ENCODE measurements at places on chromosomes 16 and 17. TPM values are rescaled to one million over a fixed set of nuclear protein-coding genes. Genes with fewer than 3 reads are reported as not detected.

GRCh38 chr17:69227541-69227940, 1.1 kb downstream of the ABCA10 start:
- no peaks in the 10 kb centered on the region for H3K27me3 ChIP-seq
- H3K4me3 ChIP-seq, result no peak overlapping the region
- no peaks in the 10 kb centered on the region for H3K36me3 ChIP-seq
- no peak for DNase-seq
- H3K27ac ChIP-seq, result no peak overlapping the region

DNA sequence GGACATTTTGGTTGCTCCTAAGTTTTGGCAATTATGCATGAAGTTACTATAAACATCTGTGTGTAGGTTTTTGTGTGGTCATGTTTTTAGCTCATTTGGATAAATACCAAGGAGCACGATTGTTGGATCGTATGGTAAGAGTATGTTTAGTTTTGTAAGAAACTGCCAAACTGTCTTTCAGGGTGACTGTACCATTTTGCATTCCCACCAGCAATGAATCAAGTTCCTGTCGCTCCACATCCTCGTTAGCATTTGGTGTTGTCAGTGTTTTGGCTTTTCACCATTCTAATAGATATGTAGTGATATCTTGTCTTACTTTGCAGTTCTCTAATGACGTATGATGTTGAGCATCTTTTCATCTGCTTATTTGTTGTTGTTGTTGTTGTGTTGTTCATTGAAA, 20.2 kb downstream of the TENT4B start:
- H3K27me3 ChIP-seq, result no peaks in the 10 kb centered on the region
- no peak overlapping the region for H3K4me3 ChIP-seq
- no peaks in the 10 kb centered on the region for H3K36me3 ChIP-seq
- peaks cover 3% of the 10 kb centered on the region for H3K4me1 ChIP-seq

DNA sequence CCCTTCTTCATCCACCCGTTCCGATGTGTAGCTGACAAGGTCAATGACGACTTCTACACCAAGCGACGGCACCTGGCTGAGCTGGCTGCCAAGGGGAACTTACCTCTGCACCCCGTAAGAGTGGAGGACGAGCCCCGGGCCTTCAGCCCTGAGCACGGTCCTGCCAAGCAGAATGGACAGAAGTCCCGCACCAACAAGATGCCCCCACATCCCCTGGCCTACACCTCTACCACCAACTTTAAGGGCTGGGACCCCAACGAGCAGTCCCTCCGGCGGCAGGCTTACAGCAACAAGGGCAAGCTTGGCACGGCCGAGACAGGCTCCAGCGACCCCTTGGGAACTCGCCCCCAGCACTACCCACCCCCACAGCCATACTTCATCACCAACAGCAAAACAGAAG, 333.6 kb downstream of the SHISA9 start:
- H3K27me3 ChIP-seq, result no peaks in the 10 kb centered on the region
- H3K4me1 ChIP-seq, result no peaks in the 10 kb centered on the region
- DNase-seq, result no peak
- no peak overlapping the region for H3K27ac ChIP-seq
- no peaks in the 10 kb centered on the region for H3K36me3 ChIP-seq
- no peak overlapping the region for H3K4me3 ChIP-seq

DNA sequence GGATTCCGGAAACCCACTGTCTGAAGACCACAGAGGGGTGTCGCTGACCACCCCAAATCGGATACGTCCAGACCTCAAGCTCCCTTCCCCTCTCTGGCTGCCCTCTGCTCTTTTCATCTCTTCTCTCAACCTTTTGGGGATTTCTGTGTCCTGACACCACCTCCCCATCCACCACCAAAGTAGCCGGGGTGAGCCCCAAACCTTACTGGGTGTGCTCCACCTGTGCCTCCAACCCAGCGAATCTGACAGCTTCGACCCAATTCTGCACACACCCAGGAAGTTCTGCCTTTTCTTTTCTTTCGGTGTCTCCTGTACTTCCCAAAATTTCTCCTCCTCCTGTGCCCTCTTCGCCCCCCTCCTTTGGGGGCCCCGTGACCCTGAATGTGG, 534 bp downstream of the KCTD11 start:
- peak overlapping the region; percentile 94 for H3K27ac ChIP-seq
- DNase-seq, result no peak
- H3K4me3 ChIP-seq, result peak overlapping the region; percentile 95
- peaks cover 50% of the 10 kb centered on the region for H3K4me1 ChIP-seq
- H3K27me3 ChIP-seq, result no peaks in the 10 kb centered on the region

- H3K4me1 ChIP-seq, result no peaks in the 10 kb centered on the region
- H3K36me3 ChIP-seq, result no peaks in the 10 kb centered on the region
- H3K27me3 ChIP-seq, result no peaks in the 10 kb centered on the region
- no peak overlapping the region for H3K4me3 ChIP-seq
- no peak overlapping the region for H3K27ac ChIP-seq
These were observed 7.1 kb downstream of the TMEM114 start for GRCh38 chr16:8583199-8583598.

GRCh38 chr16:31537362-31538242, 9.9 kb downstream of the AHSP start:
- peak; percentile 54 for DNase-seq
- no peaks in the 10 kb centered on the region for H3K4me1 ChIP-seq
- H3K27me3 ChIP-seq, result peaks cover 5% of the 10 kb centered on the region
- H3K36me3 ChIP-seq, result no peaks in the 10 kb centered on the region
- H3K4me3 ChIP-seq, result no peak overlapping the region
- no peak overlapping the region for H3K27ac ChIP-seq

- no peaks in the 10 kb centered on the region for H3K36me3 ChIP-seq
- H3K27ac ChIP-seq, result no peak overlapping the region
- no peak for DNase-seq
- no peak overlapping the region for H3K4me3 ChIP-seq
- no peaks in the 10 kb centered on the region for H3K4me1 ChIP-seq
- no peaks in the 10 kb centered on the region for H3K27me3 ChIP-seq
These were observed 941.5 kb downstream of the CDH11 start for GRCh38 chr16:64180136-64180900.

DNA sequence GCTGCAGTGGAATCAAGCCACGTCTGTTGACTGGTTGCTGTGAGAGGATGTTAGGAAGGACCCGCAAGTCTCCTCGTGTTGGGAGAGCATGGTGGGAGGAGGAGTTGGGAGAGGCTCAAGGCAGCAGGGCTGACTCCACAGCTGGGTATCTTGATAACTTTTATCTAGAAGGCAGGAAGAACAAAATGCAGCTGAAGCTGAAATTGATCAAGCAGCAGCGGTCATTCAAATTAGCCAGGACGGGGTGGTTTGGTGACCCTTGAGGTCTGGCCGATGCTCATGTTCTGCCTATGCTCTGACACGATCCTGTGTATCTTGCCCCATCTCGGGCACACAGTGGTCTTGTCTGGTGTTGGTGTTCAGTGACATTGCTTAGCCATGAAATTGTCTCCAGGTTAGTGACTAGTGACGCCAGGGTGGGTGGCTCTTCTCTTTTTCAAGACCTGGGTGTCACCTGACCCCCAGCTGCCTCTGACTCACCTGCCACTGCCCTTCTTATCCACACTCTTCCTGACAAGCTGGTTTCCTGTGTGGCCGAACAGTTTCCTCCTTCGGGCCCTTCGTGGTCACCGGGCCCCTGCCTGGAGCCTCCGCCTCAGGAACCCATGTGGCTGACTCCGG, 19.1 kb downstream of the NPTX1 start:
- no peak overlapping the region for H3K4me3 ChIP-seq
- peak; percentile 78 for DNase-seq
- peaks cover 27% of the 10 kb centered on the region for H3K27me3 ChIP-seq
- H3K4me1 ChIP-seq, result peaks cover 13% of the 10 kb centered on the region
- H3K36me3 ChIP-seq, result no peaks in the 10 kb centered on the region

DNA sequence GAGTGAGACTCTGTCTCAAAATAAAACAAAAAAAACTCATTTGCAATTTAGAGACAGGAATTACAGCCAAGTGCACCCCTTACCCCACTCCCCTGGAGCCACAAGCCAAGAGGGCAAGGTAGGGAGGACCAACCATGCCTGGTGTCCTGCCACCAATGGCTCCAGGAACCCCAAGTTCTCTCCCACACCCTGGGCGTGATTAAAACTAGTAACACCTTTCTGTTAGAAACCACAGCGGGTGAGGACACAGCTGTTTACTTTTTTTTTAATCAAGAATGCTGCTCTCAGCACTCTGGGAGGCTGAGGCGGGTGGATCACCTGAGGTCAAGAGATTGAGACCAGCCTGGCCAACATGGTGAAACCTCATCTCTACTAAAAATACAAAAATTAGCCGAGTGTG, 38.1 kb downstream of the ANKRD11 start:
- H3K4me1 ChIP-seq, result peaks cover 30% of the 10 kb centered on the region
- no peaks in the 10 kb centered on the region for H3K36me3 ChIP-seq
- no peak overlapping the region for H3K4me3 ChIP-seq
- DNase-seq, result no peak
- no peaks in the 10 kb centered on the region for H3K27me3 ChIP-seq

- H3K4me1 ChIP-seq, result peaks cover 46% of the 10 kb centered on the region
- peak overlapping the region; percentile 5 for H3K27ac ChIP-seq
- H3K4me3 ChIP-seq, result no peak overlapping the region
- peaks cover 10% of the 10 kb centered on the region for H3K27me3 ChIP-seq
- DNase-seq, result no peak
- peaks cover 58% of the 10 kb centered on the region for H3K36me3 ChIP-seq
These were observed 2.9 kb downstream of the RPL38 start for GRCh38 chr17:74206332-74206818.

- DNase-seq, result no peak
- no peaks in the 10 kb centered on the region for H3K36me3 ChIP-seq
- no peak overlapping the region for H3K4me3 ChIP-seq
- no peaks in the 10 kb centered on the region for H3K4me1 ChIP-seq
These were observed 183.1 kb downstream of the CYLD start for GRCh38 chr16:50924759-50925545.

GRCh38 chr16:83441517-83441916, 366.3 kb upstream of the HSBP1 start:
- H3K4me1 ChIP-seq, result no peaks in the 10 kb centered on the region
- no peak overlapping the region for H3K27ac ChIP-seq
- DNase-seq, result no peak
- no peaks in the 10 kb centered on the region for H3K36me3 ChIP-seq
- no peaks in the 10 kb centered on the region for H3K27me3 ChIP-seq

GRCh38 chr16:57971848-57972247, 920 bp upstream of the CNGB1 start:
- H3K4me3 ChIP-seq, result no peak overlapping the region
- peaks cover 15% of the 10 kb centered on the region for H3K27me3 ChIP-seq
- no peak overlapping the region for H3K27ac ChIP-seq
- H3K4me1 ChIP-seq, result no peaks in the 10 kb centered on the region
- DNase-seq, result no peak

GRCh38 chr17:608511-609231, 106.0 kb downstream of the VPS53 start:
- H3K27me3 ChIP-seq, result no peaks in the 10 kb centered on the region
- peaks cover 11% of the 10 kb centered on the region for H3K36me3 ChIP-seq
- H3K4me1 ChIP-seq, result no peaks in the 10 kb centered on the region
- no peak for DNase-seq

Gene LRRC46
- not detected for total RNA-seq

Gene IRX6
- total RNA-seq, result 1.2 TPM

Gene HOXB1
- total RNA-seq, result not detected

Gene GNPTG
- total RNA-seq, result 69.1 TPM

Gene CD300H
- total RNA-seq, result not detected

Gene ASGR2
- under 0.01 TPM for total RNA-seq

Gene DHRS7C
- total RNA-seq, result not detected

Measured in osteoblast (primary cell).